NCI-H82 (cell line): ENCODE measurements at places on chromosomes 1 and 21.

DNA sequence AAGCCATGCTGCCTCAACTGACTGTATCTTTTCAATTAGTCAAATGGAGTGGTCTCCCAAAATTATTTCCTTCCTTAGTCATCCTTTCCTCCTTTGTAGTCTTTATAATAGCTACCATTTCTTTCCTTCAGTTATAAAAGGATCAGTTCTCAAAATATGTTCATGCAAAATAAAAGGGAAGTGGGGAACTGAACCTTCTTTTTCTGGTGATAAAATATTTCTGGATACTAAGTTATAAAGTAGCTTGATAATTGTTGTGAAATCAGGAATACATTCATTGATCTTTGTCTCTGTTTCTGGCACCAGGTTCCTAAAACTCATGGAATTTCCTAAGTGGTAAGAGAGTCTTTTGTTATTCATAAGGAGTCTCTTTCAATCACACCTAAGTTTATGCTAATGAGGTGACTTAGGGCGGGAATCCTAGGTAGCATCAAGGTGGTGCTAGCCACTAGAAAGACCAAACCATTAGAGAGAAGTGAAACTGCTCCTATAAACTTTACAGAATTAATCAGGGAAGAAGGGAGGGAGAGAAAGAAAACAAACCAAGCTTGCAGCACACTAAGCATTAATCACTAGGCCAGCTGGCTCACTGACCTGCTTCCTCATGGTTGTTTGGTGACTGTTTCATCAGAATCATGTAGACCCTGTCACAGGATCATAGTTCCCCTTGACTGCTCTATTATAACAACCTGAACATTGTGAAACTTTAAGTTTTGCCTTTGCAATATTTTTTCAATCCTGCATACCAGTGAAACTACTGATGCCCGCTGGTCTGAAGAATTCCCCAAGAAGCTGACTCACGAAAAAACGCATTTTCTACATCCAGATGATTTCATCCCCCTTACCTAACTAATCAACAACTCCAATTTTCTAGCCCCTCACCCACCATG is 161.6 kb upstream of the PTBP2 start:
- no peak for DNase-seq

GRCh38 chr1:201490708-201491131 is 16.2 kb downstream of the CSRP1 start:
- no peak for DNase-seq

DNA sequence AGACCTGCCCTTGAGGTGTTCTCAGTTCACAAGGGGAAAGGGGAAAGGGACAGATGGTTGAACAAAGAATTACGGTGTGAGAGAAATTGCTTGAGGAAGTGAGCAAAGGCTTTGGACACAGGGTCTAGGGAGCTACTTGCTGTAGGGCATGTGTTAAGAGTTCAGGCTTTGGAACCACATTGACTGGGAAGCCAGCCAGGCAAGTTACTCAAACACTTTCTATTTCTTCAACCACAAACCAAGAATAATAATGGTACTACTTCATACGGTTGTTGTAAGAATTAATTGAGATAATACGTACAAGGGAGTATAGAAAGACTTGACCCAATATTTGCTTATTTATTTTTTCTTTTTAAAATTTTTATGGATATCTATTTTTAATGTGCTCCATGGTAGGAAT is 26.6 kb downstream of the AK4 start:
- peak; percentile 88 for DNase-seq

- DNase-seq: no peak
These were observed 6.7 kb downstream of the ZNF496 start for GRCh38 chr1:247324923-247325322.

DNA sequence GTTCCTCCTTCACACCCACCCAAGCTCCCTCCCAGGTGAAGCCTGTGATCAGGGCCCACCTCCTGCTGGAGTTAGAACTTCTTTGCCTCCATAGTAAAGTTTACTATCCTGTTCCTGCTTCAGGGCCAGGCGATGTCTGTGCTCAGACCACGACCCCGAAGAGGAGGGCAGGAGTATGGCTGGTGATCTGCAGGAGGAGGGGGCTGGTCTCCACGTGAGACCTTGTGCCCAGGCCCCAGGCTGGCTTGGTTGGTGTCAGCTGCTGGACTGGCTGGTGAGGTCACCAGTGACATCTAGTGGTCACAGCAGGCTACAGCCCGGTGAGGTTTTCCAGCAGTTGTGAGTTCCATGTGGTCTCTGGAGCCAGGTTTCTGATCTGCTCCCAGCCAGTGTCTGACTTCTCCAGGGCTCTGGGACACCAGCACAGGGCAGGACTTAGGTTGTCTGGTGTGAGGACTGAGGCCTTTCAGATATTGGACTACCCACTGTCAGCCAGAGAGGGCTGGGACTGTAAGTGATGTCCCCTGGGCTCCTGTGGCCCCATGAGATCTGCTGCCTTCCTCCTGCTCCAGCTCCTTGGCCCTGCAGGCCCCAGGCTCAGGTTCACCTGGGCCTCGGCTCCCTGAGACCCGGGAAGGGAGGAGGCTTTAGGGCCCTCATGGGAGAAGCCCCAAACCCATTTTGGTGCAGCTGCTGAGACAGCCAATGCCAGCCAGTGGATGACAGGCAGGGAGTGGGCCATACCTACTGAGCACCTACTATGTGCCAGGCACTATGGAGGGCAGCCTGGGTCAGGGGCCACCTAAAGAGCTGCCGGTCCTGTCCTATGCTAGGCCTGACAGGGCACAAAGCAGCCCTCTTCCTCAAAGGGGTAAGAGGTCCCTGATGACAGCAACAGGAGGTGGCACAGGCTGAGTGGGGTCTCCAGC is 6.0 kb upstream of the UBL4B start:
- peak; percentile 85 for DNase-seq

- DNase-seq: no peak
These were observed 49.6 kb downstream of the SLC37A1 start for GRCh38 chr21:42563261-42563660.

DNA sequence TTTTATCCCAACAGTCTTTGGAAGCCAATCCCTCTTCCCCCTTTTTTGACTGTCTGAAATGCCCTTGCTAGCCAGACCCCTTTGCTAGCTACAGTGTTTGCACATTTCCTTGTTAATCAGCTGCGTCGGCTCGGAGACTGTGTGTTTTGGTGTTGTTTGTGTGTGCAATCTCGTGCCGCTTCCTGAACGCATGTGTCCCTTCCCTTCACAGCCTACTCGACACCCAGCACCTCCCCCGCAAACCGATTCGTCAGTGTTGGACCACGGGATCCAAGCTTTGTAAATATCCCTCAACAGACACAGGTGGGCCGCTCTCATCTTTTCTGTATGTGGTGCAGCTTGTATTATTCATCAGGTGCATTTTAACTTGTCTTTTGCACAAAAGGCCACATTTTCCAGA is 298.7 kb downstream of the TM2D1 start:
- DNase-seq: no peak

DNA sequence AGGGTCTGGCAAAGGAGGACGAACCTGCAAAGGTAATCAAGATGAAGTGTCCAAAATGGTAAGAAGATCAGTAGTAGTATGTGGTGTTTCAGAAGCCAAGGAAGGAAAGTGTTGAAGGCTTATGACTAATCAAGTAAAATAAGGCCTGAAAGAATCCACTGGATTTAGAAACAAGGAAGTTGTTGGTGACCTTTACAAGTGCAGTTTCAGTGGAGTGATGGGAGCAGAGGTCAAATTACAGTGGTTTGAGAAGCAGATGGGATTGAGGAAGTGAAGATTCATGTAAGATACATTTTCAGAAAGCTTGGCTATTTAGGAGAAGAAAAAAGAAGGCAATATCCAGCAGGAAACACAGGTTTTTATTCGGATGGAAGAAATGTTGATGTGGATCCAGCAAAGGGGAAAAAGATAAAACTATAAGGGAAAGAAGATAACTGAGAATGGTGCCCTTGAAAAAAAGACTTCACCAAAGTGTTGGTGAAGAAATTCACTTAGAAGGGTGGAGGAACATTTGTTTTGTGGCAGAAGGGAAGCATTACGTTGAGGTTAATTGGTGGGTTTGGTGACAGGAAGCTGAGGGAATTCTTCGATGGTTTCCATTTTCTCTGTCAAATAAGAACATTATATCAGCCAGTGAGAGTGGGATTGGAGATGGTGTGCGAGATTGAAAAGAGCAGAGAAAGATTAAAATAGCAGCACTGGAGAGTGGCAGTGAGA is 2.1 kb downstream of the ARMH1 start:
- no peak for DNase-seq

DNA sequence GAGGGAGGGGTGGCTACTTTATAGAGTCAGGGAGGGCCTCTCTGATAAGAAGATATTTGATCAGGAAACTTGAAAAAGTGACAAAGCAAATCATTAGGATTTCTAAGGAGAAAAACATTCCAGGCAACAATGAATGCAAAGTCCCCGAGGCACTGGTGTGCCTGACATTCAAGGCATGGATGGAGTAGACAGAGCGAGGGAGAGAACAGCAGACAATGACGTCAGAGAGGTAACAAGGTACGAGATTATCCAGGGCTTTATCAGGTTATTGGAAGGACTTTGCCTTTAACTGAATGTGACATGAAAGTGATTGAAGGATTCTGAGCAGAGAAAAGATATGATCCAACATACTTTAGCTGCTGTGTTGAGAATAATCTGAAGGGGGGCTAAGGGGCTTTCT is 72.4 kb upstream of the GNG4 start:
- DNase-seq: no peak

DNA sequence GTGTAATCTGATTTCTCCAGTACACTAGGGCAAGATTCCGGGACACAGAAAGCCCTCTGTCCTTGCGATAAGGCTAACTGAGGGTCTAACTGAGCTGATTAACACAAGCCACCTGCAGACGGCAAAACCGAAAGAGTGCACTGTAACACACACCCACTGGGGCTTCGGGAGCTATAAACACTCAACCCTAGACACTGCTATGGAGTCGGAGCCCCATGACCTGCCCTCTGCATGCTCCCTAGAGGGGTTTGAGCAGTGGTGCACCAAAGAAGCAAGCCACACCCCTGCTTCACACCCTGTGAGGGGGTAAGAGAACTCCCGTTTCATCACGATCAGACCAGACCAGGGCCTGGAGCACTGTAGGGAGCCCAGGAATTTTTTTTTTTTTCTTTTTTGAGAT is 72.4 kb downstream of the DMRTA2 start:
- no peak for DNase-seq

DNA sequence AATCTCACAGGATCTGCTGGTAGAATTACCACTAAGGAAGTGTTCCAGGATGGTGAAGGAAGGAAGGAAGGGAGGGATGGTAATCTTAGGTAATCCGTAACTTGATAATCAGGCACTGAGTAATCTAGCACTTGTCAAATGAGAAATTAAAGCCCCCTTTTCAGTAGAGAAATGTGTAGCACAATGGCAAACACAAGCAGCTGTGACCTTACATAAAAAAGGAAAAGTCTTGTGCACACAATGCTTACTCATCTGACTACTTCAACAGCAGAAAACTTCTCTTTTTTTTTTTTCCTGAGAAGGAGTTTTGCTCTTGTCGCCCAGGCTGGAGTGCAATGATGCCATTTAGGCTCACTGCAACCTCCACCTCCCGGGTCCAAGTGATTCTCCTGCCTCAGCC is 6.1 kb downstream of the NUP210L start:
- DNase-seq: peak; percentile 51

- DNase-seq: no peak
These were observed at the start of gene LAMC2 for GRCh38 chr1:183185941-183186490. Gene LAMC2, plus strand, starts transcription at chr1:183186264. Its CDS starts 89 bp downstream, at chr1:183186353.

- no peak for DNase-seq
These were observed 431.9 kb downstream of the PLPP3 start for GRCh38 chr1:56147459-56147858.

- no peak for DNase-seq
These were observed 31.2 kb downstream of the TSEN15 start for GRCh38 chr1:184082541-184083415.

DNA sequence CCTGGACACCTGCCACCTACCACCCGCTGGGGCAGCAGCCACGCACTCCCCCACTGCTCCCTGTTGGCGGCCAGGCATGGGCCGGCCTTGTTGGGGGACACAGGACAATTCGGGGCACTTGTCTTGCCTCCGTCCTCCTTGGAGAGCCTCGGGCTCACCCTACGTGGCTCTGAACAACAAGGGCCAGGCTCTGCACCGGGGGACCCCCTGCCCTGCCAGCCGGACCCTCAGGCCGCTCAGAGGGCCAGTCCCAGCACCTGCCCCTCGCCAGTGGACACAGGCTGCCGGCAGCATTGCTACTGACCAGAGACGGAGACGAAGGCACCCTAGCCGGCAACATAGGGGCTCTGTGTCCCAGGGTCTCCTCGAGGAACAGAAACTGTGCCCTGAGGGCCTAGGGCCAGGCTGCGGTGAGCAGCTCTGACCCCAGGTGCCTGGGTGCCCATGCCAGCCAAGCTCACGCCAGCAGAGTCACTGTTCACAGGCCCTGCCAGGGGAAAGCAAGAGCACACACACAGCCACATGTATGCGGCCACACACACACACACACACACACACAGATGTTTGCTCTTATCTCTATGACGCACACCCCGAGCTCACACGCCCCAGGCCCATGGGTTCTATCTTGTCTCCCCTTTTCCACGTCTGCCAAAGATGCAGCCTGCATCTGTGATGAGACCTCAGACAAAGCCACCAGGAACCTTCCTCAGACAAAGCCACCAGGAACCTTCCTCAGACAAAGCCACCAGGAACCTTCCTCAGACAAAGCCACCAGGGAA is 45.9 kb downstream of the MORN1 start:
- DNase-seq: no peak

GRCh38 chr1:18926315-18927081 is 24.1 kb upstream of the ALDH4A1 start:
- DNase-seq: no peak

GRCh38 chr21:36964398-36964797 is 2.1 kb downstream of the HLCS start:
- no peak for DNase-seq

DNA sequence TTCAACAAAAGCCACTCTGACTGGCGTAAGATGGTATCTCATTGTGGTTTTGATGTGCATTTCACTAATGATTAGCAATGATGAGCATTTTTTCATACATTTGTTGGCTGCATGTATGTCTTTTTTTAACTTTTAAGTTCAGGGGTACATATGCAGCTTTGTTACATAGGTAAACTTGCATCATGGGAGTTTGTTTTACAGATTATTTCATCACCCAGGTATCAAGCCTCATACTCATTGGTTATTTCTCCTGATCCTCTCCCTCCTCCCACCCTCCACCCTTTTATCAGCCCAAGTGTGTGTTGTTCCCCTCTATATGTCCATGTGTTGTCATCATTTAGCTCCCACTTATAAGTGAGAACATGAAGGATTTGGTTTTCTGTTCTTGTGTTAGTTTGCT is 154.1 kb upstream of the POGK start:
- DNase-seq: no peak

GRCh38 chr1:97565886-97566285 is 354.9 kb downstream of the DPYD start:
- no peak for DNase-seq

DNA sequence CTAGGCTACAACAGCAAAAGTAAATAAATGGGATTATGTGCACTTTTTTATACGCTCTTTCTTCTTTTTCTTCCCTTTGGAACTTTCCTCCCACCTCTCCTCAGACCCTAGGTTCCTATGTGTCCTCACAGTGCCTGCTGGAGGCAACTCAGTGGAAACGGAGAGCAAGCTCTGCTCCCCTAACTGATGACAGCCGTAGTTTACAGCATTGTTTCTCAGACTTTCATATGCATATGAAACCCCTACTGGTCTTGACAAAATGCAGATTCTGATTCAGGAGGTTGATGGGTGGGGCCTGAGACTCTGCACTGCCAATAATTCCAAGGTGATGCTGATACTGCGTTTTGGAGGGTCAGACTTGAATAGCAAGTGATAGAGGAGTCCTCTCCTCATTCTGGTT is 34.3 kb upstream of the HMCN1 start:
- DNase-seq: no peak

- no peak for DNase-seq
These were observed 277.5 kb upstream of the KAZN start for GRCh38 chr1:14320986-14321385.
